ENCODE measurements at places on chromosomes 6 and 20.
A peak's percentile ranks its signal among the peaks of the same experiment; 100 is the strongest.

GRCh38 chr6:161631676-161632194 is 357.9 kb upstream of the AGPAT4 start:
- no peak for DNase-seq

GRCh38 chr20:43531091-43531443 is 23.6 kb downstream of the L3MBTL1 start:
- DNase-seq, result no peak

GRCh38 chr20:44701118-44701857 is 13.9 kb upstream of the CCN5 start:
- no peak for DNase-seq

- no peak for DNase-seq
These were observed 29.3 kb downstream of the DNAAF9 start for GRCh38 chr20:3378138-3378537.

GRCh38 chr6:37761554-37762271 is 57.8 kb upstream of the ZFAND3 start:
- no peak for DNase-seq

DNA sequence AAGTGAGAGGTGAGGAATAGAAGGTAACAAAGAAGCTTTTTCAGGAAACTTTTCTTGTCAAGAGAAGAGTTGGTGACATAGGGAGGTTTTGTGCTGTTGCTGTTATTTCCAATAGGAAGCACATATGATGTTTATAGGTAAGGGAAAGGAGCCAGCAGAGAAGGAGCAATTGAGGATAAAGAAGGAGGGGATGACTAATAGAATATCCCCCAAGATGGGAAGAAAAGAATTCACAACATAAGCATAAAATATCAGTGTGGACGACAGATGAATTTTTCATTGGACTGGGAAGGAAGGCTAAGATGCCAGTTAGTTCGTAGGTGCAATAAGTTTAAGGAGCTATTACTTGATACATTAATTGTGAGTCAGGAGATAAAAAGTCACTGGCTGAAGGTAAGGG is 8.5 kb upstream of the BEND6 start:
- DNase-seq, result no peak

DNA sequence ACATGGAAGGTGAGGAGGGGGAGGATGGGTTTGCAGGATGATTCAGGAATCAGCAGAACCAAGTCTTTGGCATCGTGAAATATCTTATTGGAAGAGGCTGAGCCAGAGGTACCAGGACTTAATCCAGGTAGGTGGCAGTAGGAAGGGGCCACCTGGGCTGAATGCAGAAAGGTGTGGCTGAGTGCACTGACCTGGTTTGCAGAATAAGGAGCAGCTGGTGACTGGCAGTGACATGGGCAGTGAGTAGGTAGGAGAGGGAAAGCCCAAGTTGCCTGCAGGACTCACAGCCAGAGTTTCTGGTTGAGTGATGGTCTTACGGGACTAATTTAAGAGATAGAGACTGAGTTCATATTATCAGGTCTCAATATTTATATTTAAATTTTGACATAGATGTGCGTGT is 1.1 kb upstream of the PBOV1 start:
- no peak for DNase-seq

DNA sequence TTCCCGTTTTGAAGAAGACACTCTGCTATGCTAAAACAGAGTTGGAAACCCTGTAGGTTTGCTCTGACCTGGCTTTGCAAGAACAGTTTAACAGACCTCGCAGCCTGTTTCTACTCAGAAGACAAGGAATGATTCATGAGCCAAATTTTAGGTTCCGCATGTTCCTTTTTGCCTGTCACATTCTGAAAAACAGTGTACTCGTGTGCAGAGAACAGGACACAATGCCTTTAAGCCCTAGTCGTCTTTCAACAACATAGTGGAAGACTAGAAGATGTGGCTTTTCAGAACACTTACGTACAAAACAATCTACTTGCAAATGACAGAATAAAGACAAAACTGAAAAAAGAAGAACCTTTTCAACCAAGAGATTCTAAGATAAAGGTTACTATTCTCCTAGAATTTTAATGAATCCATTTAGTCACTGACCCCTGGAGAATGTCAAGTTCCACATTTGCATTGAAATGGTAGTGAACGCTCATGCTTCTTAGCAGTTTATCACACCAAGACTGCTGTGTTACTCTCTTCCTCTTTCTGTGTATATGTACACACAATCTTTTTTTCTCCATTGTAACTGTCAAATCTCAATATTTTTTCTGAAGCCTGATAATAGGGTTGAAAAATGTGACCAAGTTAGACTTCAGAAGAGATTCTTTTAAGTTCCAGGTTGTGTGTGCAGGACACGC is 220.7 kb upstream of the NRSN1 start:
- no peak for DNase-seq

DNA sequence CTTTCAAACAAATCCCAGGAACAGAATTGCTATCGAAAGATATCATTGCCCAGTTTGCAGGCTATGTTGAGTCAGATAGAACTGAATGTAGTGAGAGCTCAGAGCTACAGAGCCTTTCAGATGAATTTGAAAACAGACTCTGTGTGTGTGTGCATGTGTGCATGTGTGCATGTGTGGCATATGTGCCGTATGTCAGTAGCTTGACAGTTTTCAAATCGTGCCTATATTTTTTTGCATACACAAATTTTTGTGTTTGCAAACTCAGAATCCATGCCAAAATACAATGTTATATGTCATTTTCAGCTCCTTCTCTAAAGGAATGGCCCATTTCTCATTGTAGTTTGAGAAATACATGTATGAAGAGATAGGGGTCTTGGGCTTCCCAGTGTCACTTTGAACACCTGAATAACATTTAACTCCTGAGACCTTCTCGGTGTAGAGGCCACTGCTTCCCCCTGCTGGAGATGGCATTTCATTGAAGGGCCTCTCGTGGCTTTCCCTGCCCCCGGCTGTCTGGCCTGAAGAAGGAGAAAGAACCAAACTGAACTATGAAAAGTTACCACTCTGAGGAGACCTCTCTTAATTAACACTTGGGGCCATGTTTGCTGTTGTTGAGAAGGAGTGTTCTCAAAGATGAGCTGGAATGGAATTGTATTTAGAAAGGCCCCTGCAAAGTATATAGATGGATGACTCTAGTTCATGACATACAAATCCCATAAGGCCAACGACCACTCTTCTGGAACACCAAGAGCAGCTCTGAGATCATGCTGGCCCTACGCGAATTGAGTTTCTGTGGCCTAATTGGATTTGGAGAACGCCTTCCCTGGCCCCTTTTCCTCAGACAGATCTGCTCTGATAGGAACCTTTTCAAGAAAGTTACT is 58.7 kb downstream of the VAPB start:
- DNase-seq, result peak; percentile 10

GRCh38 chr6:154058963-154059680 is 20.1 kb downstream of the OPRM1 start:
- DNase-seq, result no peak

DNA sequence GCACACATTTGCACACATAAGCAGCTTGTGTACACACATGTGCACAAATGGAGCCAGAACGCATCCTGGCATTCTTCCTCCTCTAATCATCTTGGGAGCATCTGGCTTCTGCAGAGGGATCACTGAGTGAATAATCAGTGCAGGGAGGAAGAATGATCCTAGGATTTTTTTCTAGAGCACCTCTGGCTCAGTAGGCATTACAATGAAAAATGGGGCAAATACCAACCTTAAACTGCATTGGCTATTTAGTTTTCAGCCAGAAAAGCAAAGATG is 205.7 kb upstream of the TCF21 start:
- no peak for DNase-seq

- DNase-seq, result no peak
These were observed 37.2 kb downstream of the EBF4 start for GRCh38 chr20:2729791-2730190.

- no peak for DNase-seq
These were observed 26.9 kb downstream of the DDX27 start for GRCh38 chr20:49245921-49246740.

- DNase-seq, result no peak
These were observed 23.6 kb upstream of the ZNF831 start for GRCh38 chr20:59139998-59140397.

- DNase-seq, result no peak
These were observed 214.9 kb upstream of the GMDS start for GRCh38 chr6:2460216-2460745.

GRCh38 chr6:152952866-152953509 is 29.9 kb downstream of the FBXO5 start:
- no peak for DNase-seq

DNA sequence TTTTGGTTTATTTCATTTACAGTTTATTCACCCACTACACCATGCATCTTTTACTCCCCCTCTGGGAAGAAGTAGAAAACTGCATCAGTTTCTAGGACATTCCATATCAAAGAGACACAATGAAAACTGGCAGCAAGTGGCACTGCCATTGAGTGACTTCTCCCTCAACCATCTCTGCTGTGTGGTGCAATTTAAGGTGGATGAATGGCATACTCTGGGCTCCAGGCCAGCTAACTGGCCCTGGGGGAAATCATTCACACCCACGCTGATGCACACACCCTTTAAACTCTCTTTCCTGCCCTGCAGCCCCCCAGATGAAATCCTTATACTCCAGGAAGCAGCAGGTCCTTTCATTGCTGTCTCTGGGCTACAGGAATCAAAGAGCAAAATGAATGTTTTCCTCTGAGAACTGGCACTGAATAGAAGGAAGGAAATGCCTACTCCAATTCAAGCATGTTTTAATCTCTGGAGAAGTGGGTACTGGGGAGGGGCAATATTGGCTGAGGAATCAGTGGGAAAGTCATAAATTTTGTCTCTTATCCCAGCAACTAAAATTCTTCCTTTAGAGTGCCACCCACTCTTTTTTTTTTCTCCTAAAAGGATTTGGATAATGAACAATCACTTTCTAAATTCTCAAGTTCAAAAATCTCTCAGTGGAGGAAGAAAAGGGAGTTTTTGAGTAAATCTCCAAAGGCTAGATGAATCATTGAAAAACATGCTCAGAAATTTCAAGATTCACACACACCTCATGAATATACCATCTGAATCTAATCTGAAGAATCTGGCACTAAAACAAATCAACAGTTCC is 16.9 kb upstream of the RFPL4B start:
- no peak for DNase-seq

GRCh38 chr6:49523901-49524300 is 24.2 kb downstream of the GLYATL3 start:
- DNase-seq, result no peak

GRCh38 chr20:58349570-58349969 is 39.5 kb upstream of the VAPB start:
- DNase-seq, result no peak

DNA sequence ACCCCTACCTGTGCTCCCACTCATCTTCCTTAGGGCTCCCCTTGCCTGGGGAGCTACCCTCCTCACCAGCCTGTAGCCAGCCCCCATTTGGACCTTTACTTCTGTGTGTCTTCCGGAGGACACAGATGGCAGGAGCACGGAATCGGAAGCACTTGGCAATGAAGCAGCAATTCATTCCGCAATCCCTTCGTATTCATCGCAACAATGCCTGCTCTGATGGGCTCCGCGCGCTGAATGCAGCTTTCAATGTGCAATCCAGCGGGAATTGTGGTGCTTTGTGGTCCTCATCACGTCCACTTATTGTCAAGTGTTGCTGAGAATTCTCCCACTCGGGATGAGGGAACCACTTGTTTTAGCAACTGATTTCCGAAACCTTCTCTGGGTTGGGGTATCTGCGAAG is 336.0 kb downstream of the DHX35 start:
- DNase-seq, result no peak

- no peak for DNase-seq
These were observed 94.6 kb downstream of the GPR63 start for GRCh38 chr6:96742702-96743101.

DNA sequence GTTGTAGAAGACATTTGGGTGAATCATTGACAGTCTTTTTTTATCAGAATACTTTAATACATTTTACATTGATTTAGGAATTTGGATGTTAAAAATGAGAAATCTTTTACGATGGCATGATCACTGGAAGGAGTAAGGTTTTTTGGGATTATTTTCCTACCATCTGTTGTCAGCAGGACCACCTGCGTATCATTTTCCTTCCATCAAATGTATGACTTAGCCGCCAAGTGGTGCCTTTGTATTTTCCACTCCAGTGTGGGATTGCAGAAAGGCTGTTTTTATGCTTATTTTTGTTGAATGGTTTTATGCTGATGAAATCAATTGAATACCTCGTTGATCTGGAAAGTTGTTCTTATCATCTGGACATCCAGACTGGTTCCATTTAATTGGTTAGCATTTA is 35.8 kb downstream of the AKAP12 start:
- no peak for DNase-seq

GRCh38 chr6:168082860-168083513 is 4.0 kb upstream of the FRMD1 start:
- DNase-seq, result no peak

GRCh38 chr20:2114990-2115681 is 13.5 kb downstream of the STK35 start:
- DNase-seq, result no peak

DNA sequence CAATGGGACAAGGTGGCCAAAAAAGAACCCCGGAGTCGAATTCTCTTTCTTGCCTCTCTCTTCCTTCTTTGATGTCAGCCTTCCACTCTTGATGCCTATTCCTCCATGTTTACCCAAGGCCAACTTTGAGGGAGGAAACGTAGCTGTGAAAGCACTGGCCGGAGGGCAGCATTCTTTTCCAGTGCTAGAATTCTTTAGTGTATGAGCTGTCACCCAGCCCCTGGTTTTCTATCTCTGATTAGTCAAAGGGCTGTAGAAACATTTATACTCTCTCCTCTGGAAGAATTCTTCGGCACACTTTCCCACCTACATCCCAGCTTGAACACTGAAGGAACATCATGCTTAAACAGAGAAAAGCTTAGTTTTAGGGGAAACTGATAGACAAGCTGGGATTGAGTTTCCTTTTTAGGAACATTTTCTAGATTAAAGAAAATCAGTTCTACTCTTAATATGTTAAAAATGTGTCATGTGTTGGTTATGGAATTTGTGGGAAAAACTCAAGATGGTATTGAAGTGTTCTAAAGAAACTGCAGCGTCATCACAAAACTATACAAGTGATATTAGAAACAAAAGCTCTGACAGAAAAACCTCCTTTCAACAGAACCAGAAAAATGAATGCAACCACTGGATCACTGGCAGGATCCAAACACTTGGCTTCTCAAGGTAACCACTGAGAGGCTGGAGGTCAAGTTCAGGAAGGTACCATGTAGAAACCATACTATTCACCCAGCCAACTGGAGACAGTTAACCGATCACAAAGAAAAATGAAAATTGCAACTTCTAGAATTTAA is 20.7 kb upstream of the UTRN start:
- DNase-seq, result no peak

GRCh38 chr6:129565811-129566210 is 144.2 kb downstream of the ARHGAP18 start:
- DNase-seq, result no peak

DNA sequence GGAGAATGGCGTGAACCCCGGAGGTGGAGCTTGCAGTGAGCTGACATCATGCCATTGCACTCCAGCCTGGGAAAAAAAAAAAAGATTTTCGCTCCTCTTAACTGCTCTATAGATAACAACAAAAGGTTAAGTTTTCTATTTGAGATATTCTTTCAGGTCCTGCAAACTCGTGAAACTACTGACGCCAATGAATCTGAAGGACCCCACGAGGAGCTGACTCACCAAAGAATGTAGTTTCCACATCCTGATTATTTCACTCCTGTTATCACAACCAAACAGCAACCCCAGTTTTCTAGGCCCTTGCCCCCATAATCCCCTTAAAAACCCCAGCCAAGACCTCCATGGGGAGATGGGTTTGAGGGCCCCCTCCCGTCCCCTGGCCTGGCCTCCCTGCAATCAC is 58.7 kb downstream of the OTOR start:
- no peak for DNase-seq

GRCh38 chr6:108758884-108759283 is 89.3 kb upstream of the ARMC2 start:
- DNase-seq, result no peak
